CD4-positive, alpha-beta T cell treated with Interleukin-12 subunit alpha and Interleukin-12 subunit beta, for 1 hour (primary cell): ENCODE measurements at places on chromosomes 7 and 10.

DNA sequence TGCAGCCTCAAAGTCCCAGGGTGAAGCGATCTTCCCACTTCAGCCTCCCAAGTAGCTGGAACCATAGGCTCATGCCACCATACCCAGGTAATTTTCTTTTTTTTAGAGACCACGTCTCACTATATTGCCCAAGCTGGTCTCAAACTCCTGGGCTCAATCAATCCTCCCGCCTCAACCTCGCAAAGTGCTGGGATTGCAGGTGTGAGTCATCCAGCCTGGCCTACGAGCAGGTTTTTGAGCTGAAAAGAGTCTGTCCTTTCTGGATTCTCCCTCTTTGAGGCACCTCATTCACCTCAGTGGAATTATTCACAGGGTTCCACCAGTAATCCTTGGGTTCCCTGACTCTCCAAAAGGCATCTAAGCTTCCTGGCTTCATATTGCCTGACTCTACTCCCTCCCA, 7.6 kb upstream of the LEP start:
- no peak for DNase-seq

DNA sequence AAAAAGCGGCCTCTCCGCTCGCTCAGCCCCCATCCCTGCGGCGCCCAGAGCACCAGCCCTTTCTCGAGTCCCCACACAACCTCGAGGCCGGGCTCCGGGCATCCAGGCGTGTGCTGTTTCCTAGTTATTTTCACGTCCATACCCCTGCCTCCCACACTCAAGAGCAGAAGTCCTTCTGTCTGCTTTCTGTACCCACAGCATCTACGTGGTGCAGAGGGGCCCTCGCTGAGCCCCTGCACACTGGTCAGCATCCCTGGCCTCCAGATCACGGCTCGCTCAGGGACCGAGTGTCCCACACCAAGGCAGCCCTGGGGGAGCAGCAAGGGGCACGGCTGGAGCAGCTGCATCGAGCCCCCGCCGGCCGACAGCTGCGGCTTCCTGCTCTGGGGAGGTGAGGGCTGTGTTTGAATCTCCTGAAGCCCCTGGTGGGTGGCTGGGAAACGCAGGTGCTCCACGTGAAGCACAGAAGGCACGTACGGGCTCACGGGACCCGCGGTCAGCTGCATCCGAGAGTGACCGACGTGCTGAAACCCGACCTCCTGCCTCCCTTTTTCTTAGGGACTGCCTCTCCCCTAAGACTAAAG, 333.1 kb downstream of the DNAJB6 start:
- DNase-seq = no peak

GRCh38 chr7:47401611-47402570, 180.0 kb downstream of the TNS3 start:
- no peak for DNase-seq

DNA sequence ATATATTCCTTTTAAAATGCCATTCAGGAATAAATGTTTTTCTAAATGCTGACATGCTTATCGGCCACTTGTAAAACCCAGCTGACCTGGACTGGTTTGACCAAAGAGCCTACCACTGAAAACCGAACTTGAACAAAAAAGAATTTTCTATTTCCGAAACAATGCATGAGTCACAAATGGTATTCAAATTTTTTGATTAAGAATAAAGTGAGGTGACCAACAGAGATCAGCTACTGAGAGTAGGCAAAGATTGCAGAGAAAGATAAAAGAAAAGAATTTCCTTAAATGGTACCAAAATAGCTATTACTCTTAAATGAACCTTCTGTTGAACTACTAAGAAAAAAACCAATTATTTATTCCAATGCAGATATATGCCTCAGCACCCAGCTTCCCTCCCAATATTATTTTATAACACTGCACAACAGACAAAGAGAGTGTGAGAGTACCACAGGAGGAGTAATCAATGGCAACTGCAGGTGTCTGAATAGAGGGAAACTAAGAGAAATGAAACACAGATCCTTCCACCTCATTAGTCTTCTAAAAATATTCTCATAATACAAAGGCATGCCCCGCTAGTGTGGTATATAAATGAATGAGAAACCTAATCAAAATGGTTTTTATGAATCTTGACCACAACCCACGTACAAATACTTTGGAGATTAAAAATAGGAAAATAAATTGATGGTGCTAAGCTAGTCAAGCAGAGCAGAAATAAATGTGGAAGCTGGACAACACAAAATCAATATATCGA, 20.1 kb downstream of the OSBPL3 start:
- no peak for DNase-seq

- DNase-seq = no peak
Measured at GRCh38 chr10:101762736-101763135, 13.2 kb downstream of the FGF8 start.

GRCh38 chr7:52959878-52960660, 75.4 kb upstream of the POM121L12 start:
- DNase-seq = no peak

DNA sequence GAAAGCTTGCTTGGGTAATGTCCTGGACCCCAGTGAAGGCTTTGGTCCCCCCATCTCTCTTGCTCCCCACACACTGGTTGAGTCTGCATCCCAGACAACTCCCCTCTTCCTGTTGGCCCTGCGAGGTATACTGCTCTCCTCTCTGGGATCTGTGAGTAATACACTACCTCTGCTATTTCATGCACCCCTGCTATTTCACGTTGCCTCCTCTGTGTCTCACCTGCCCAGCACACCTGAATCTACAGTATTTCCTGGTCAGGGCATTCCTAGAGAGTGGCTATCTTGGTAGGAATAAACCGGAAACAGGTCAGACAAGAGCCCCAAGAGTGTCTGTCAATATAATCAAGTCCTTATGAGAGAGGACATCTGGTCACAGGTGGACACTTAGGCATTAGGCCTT, 114.3 kb upstream of the ODAD2 start:
- DNase-seq = no peak

- DNase-seq = no peak
Measured at GRCh38 chr7:151078233-151079040, 2.2 kb downstream of the FASTK start.

DNA sequence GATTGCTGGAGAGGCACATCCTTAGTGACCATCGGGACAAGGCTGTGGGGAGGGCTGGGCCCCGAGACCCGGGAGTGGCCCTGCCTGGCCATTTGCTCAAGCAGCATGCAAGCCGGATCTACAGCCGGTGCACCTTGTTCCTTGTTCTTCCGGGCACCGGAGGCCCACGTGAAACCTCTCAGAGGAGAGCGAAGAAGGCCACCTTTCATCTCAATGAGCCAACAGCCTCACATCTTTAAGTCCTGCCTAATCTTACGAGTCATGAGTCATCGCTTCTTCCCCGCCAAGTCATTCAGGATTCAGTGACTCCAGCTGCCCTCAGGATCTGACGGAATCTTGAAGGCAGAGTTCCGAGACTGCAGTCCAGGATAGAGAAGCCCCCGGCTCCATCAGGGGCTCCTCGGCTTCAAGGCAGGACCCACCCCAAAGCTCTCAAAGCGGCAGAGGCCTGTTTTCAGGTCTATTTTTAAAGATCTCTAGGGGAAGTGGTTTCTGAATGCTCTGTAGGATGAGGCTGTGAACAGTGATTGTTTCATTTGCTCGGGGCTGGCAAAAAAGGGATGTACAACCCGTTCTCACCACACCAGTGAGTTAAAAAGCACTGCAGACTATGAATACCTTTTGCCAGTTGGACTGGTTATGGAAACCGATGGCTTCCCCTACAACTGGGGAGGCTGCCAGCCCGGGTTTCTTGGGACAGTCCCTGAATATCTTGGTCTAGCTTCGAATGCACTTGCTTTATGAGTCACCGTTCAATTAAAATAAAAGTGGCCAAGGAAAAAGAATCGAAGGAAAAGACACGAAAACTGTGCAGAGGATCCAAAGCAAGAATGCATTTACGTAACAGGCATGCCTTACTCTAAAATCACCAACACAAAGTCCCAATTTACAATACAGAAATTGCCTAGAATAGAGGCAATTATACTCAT, 57.2 kb upstream of the ECHDC3 start:
- DNase-seq = peak; percentile 53

DNA sequence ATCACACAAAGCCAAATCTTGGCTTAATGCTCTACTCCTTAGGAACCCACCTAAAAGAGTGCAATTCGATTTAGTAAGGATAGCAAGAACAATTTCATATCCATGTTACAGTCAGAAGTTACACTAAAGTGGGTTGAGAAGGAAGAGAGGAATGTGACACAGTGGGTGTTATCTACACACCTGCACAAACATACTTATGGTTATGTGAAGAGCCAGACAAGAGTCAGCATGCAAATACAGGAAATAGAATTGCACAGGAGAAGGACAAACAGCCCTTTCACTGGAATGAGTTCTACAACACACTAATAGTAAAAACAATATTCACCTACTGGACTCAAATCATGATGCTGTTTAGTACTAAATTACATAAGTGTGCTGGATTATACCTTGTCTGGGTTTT, 262.8 kb downstream of the DGKB start:
- no peak for DNase-seq
